ENCODE measurements at places on chromosomes 5 and 9.

GRCh38 chr5:56291079-56291643, 58.0 kb upstream of the ANKRD55 start:
- no peak for DNase-seq

- DNase-seq = no peak
Observed at GRCh38 chr5:173454736-173455598, 126.8 kb upstream of the STC2 start.

DNA sequence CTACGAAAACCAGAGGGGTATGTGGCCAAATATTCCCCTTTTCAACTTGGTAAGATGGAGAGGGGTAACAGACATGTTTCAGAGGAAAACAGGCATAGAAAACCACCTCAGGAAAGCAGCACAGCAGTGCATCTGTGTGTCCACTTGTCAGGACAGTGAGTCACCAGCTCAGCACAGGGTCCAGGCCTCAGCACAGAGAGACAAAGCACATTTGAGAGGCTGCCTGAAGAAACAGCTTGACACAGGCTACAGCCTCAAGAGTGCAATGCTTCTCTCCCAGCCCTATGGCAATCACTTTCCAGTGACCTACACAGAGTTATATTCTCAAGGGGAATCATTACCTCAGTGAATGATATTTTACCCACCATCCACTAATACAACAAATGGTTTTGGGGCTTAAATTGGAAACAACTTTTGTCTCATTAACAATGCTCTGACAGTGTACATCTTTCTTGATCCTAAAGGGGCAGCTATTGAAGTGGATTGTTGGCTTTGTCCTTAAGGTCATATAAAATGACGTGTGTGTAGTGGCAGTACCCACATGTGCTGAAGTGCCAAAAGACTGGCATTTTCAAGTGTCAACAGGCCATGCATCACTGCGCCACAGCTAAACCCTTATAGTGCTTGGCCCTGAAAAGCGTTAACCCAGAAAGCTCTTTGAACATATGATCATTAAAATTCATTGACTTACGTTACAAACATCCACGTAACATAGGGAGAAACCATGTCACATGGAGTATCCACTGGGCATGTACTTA, 46.4 kb downstream of the ERMP1 start:
- no peak for DNase-seq

GRCh38 chr9:21567926-21568325, 85.8 kb upstream of the IFNE start:
- no peak for DNase-seq

DNA sequence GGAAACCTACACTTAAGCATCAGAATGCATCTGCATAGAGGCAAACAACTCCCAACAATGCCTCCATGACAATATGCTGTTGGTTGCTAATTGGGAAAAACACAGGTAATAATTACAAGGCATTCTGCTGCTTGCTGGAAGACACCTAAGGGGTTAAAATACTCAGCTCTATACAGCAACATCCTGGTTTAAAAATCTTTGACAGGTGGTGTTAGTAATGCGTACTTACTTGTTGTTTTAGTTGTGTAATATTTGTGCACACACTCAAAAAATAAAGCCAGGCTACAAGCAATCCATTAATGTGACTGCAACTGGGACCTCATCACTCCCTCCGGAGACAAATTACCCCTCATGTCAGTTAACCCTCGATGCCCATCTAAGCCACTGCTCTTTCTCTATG, 126.3 kb upstream of the ELL2 start:
- no peak for DNase-seq

- no peak for DNase-seq
Observed at GRCh38 chr9:127445851-127446712, 5.1 kb downstream of the RPL12 start.

DNA sequence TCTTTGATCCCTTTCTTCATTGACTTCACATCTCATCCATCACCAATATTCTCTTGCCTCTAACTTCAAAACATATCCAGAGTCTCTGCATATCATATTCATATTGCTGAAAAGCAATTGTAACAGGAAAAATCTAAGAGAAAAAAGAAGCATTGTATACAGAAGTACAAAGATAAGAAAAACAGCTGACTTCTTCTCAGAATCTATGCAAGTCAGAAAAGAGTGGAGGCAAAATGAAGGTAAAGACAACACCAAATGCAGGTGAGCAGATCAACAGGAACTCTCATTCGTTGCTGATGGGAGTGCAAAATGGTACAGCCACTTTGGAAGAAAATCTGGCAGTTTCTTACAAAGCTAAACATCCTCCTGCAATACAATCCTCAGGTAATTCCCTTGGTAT, 155.6 kb downstream of the PHF2 start:
- DNase-seq = no peak

DNA sequence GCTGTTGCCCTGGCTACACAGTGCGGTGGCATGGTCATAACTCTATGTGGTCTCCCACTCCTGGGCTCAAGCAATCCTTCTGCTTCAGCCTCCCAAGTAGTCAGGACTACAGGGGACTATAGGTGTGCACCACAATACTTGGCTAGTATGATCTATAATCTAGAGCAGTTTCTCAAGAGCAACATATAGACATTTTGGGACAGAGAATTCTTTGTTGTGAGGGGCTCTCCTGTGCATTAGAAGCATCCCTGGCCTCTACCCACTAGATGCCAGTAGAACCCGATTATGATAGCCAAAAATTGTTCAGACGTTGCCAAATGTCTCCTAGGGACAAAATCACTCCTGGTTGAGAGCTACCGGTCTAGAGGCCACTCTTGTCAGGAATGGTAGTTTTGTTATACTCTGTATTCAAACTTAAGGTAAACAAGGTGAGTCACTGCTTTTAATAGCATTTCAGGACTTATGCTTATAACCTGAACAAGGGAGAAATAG, 7.2 kb downstream of the ANKHD1 start:
- DNase-seq = no peak

DNA sequence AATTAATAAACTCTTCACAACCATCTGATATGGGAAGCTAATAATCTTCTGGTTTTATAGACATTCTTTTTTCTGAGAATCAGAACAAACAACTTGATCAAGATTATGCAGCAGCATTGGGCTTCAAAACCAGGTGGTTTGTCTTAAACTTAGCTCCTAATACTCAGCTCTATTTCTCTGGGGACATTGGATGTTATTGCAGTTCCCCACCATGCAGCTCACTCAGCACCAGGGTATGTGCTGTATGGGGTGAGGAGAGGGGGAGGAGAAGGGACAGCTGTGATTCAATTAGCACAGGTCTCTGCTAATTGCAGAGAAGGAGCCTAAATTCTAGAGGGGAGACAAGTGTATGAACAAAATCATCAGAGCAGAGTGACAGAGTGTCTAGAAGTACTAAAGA, 210.7 kb upstream of the TNC start:
- DNase-seq = no peak

DNA sequence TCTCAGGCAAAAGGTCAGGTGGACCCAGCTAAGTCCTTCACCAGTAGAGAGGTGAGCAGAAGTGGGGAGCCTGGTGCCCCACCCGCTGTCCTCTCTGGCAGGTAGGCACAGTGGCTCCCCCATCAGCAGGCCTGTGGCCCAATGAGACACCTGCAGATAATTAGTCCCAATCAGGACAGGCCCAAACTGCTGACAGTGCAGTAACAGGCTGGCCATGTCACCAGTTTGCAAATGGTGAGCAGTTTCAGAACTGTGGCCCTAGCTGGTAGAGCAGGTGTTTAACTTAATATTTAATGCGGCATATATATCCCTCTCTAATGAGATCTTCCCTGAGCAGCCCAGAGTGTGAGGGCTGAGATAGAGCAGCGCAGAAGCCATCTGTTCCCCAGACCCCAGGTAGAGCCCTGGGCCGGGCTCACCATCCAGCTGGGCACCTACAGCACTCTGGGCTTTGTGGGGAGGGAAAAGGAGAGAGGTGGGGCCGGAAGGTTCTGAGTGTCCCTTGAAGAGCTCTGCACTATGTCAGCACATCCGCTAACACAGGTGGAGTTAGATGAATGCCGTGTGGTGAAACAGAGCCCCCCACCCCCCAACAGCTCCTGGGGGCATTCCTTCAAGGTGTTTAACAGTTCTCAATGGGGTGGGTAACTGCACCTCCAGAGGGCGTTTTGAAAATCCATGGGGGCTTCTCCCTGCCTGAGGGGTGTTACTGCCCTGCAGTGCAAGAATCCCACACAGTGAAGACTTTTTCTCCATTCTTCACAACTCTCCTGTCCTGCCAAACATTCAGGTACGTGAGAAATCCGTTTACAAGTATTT, 120.5 kb downstream of the PAX5 start:
- no peak for DNase-seq

GRCh38 chr5:110040178-110040577, 350.5 kb downstream of the MAN2A1 start:
- DNase-seq = no peak

GRCh38 chr5:67315082-67315989, 118.7 kb upstream of the CD180 start:
- no peak for DNase-seq

DNA sequence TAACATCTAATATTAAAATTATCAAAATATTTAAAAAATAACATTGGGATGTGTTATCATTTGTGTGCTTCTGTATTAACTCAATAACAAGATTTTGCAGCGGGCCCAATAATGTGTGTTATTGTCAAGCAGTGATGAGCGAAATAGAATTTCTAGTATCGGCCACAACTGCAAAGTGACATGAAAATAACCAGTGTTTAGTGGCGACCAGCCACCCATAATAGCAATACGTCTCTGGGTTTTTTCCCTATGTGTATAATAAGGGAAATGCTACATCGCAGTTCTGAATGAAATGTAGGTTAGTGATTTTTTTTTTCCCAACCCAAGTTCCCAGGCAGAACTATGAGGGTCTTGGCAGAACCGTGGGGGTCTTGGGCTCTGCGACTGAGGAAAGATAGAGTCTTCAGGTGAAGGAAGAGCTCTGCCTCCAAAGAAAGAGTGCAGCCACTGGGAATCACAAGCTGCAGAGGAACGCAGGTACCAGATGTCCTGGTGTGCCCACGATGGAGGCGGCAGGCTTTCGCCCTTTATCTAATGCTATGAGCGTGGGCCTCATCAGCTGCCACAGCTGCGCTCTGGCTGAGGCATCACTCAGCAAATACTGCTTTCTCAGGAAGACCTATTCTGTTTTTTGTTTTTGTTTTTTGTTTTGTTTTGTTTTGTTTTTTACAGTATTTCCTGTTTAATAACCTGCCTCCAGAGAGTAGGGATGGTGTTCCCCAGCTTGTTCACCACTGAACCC, 235.0 kb downstream of the ROR2 start:
- DNase-seq = no peak

DNA sequence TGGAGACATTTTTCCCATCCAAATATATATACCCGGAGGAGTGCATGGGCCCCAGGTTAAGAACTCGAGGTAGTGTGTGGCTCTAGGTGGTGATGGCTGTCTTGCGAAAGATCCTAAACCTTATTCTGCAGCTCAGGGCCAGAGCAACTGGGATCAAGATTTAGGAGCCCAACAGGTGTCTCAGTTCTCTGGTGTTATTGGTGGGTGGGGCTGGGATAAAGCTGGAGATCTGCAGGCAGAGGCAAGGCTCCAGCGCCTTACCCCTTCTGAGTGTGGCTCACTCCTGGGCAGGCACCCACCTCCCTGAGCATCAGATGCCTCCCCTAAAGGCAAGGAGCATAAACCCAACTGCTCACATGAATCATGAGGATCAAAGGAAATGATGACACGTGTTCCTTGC, 11.2 kb downstream of the UBE2QL1 start:
- DNase-seq = no peak

DNA sequence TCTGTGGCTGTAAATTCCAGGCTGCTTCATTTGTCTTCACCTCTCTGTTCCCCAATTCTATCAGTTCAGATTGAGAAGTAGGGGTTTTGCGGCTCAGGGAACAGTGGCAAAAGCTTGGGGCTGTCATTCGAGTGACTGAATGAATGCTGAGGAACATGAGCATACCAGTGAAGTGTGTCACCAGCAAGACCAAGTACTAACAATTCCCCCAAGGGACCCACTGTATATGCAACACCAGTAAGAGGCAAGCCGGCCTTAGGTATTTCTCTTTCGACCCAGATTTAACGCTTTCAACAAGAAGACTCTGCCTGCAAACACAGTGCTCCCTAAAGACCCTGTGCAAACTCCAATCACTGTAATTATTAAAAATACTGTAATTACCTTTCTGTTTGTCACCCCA, 25.8 kb downstream of the KLHL3 start:
- DNase-seq = no peak

DNA sequence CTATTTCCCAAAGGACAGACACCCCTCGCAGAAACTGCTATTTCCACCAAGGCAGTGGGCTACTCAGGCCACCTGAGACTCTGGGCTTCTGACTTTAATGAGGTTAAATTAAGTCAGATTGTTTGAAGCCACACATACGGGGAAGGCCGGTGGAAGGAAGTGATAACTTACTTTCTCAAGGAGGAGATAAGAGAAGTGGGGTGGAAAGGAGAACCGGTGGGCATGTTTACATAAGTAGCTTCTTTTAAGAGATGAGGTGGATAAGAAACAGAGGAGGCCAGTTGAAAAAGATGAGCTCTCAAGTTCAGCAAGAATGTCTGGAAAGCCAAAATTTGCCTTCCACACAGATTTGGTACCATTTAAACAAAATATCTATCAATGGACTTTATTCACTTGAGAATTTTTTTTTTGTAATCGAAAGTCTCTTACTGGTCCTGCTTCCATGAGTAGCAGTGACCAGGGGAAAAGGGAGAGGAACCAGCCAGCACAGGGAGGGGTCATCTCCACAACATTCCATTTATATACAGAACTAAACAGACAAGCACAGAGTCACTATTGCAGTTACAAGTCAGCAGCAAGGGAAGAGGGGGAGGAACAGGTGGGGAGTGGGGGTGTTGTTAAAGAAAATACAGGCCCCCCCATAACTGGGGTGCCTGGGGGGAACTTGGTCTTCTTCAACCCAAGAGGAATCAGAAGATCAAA, 20.0 kb downstream of the CCDC125 start:
- no peak for DNase-seq

GRCh38 chr5:142826093-142826492, 55.9 kb downstream of the ARHGAP26 start:
- DNase-seq = no peak

DNA sequence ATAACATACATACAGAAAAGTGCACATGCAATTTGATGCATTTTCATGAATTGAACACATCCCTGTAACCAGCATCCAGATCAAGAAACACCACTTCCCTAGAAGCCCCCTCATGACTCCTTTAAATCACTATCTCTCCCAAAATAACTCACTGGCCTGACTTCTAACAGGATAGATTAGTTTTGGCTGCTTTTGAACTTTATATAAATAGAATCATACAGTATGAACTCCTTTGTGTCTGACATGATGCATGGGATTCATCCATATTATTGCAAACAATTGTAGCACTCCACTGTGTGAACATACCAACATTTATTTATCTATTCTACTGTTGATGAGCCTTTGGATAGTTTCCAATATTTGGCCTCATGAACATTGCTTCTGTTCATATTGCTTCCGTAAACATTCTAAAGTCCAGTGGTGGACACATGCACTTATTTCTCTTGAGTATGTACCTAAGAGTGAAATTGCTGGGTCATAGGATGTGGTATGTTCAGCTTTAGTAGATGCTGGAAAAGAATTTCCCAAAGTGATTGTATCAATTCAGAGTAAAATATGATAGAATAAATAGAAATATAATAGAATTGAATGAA, 148.7 kb upstream of the GDNF start:
- no peak for DNase-seq
